Brain (organoid and tissue), 16 donors: ENCODE measurements at places on chromosomes 16 and 17.

GRCh38 chr16:87895641-87896141, 26.4 kb upstream of the SLC7A5 start:
- DNase-seq: no peak

- DNase-seq: no peak
Observed at GRCh38 chr16:19690196-19690595, 27.8 kb downstream of the KNOP1 start.

DNA sequence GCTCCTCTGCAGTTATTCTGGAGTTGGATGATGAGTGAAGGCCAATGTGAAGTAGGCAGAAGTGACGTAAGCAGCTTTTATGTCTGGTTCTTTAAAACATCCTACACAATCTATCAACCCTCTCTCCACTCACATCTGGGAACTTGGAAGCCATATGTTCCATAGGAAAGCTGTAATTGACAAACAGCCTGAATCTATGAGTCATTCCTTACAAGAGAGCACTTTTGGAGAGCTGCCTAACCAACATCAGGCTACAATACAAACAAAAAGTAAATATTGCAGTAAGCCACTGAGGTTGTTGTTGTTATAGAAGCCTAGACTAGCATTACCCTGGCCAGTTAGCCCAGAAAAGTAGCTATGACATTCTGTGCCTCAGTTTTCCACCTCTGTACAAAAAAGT, 5.9 kb downstream of the CCL7 start:
- DNase-seq: no peak

DNA sequence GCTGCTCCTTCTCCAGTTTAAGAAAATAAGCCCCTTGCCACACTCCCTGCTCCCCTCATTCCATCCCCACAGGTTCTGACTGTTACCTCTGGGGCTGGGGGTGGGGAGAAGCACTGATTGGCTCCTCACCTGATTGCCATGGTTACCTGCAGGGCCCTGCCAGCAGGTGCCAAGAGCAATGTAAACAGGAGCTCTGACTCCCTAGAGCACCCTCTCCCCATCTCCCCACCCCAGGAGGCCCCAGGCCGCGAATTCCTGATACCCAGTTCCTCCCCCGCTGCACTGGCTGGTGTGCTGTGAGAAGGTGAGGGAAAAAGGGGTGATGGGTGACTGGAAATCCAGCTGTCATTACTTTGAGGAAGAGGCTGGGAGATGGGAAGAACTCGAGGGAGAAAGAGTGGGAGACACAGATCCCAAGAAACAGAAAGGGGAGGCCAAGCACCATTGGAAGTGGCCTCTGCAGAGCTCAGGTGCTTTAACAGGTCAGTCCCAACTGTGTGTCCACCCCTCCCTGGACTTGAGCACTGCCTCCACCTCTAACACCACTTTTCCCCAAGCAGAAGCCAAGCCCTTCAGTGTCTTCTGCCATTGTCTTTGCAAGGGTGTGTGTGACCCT, 4.5 kb downstream of the PCGF2 start:
- no peak for DNase-seq

- DNase-seq: no peak
Observed at GRCh38 chr17:64096037-64096436, 33.9 kb downstream of the ERN1 start.

- no peak for DNase-seq
Observed at GRCh38 chr16:75948886-75949285, 222.6 kb upstream of the CPHXL start.

DNA sequence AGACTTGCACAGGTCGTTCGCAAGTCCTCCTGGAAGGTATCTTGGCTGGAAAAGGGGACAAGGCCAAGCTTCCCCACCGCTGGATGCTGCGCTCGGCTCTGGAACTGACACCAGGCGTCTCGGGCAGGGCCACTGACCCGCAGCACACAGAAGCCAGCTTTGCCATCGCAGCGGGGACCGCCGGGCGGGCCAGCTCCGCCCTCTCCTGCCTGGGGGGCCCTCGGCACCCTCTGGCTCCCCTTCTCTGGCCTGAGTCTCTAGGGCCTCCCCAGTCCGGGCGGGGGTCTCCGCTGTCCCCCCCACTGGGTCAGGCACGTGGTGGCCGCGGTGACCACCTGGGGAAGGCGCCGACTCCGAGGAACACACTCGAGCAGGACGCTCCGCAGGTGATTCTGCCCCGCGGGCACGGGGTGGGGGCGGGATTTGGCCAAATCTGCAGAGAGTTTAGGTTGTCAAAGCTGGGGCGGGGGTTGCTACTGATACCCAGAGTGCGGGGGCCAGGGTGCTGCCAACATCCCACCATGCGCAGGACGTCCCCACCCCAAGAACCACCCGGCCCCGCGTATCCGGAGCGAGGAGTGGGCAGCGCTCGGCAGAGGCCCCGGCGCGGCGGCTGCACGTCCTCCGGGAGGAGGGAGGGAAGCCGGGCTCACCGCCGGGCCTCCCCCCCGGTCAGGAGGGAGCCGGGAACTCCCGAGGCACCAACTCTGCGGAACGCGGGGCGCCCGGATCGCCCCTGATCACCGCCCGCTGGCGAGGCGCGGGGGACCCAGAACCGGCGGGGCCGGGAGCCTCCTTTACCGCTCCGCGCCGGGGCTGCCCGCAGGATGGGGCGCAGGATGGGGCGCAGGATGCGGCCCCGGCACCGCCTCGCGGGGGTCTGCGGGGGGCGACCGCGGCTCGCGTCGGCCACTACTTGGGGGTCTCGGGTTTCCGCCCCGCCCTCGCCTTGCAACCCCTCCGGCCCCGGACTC, 744 bp upstream of the METRNL start:
- no peak for DNase-seq

DNA sequence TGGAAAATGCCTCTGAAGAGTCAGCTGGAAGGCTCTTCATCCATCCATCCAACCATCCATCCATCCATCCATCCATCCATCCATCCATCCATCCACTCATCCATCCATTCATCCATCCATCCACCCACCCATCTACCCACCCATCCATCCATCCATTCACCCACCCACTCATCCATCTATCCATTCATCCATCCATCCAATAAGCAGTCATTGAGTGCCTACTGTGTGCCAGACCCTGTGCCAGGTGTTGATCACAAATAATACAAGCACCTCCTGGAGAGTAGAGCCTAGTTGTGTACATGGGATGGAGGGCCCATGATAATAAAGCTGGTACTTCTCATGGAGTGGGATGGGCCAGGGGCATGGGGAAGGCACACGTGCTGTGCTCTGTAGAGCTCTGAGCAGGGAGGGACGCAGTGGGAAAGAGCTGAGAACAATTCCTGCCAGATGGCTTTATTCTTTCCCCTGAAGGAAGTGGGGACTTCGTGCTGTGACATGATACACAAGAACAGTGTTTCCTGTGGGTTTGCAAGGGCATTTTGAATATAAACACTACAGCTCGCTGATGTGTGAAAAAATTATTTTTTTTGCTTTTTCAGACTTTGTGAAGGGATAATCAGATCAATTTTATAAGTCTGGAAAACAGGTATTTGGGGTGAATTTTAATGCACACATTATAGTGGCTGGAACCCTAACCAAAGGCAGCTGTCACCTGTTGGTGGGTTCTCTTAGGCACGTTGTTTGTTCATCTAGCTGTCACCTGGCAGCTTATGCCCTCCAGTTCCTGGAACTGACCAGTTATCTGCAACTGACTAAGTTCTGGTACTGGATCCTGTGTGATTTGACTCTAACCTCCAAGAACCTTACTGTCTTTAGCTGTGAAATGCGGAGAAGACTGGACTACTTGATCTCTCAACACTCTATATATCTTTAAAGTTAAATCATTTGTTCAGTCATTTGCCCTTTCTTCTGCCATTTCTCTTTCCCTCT, 61.3 kb downstream of the PRKCB start:
- DNase-seq: peak; percentile 29

GRCh38 chr16:22190081-22190775, 15.8 kb upstream of the EEF2K start:
- DNase-seq: peak; percentile 99

DNA sequence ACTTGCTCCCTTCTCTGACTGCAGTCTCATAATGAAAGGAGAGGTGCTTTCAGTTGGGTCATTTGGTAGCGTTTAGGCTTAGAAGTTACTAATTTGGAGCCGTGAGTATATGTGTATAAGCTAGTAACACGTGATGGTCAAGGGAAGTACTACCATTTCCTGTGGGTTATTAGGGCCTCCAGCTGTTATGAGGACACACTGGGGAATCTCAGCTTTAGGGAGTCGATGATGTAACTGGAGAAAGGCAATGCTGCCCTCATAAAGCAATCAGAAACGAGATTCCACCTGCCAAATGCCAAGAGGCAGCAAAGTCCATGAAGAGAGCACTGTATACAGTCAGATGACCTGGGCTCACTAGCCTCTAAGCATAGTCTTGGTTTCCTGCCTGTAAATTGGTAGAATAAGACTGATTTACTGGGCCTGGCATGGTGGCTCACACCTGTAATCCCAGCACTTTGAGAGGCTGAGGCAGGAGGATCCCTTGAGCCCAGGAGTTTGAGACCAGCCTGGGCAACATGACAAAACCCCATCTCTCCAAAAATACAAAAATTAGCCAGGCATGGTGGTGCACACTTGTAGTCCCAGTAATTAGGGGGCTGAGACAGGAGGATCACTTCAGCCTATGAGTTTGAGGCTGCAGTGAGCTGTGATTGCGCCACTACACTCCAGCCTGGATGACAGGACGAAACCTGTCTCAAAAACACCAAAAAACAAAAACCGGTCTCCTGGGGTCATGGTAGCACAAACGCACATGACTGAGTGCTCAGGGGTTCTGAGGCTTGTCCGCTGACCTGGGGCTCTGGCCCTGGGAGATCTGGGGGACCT, 53.0 kb downstream of the SF3B3 start:
- no peak for DNase-seq

- DNase-seq: no peak
Observed at GRCh38 chr17:3626831-3627768, 8.9 kb downstream of the SHPK start.

DNA sequence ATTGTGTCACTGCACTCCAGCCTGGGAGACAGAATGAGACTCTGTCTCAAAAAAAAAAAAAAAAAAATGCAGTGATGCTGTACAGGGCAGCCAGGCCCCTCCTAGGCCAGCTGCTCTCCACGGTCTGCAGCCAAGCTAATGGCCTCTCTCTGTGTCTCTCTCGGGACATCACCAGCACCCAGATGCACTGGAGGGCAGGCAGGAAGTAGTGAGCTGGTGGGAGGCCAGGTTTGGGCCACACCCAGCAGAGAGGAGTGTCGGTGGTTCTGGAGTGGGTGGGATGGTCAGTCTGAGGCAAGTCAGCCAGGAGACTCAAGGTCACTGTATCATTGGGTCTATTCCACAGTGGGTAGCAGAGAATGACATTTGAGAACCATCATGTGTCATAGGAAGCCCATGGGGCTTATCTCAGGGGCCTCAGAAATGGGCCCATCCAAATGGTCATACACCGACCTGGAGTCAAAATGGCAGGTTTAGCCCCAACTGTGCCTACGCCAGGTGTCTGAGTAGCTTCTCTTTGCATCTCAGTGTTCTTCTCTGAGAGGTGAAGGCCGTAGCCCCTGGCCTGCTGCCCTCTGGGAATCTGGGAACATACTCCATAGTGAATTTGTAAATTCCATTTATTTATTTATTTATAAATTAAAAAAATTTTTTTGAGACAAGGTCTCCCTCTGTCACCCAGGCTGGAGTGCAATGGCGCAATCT, 22.7 kb downstream of the WNT9B start:
- no peak for DNase-seq

GRCh38 chr17:59623151-59623550, 3.5 kb downstream of the CLTC start:
- no peak for DNase-seq

- no peak for DNase-seq
Observed at GRCh38 chr17:29393436-29393835, 3.3 kb downstream of the TAOK1 start.

GRCh38 chr17:1412185-1413110, 12.4 kb upstream of the YWHAE start:
- no peak for DNase-seq

GRCh38 chr17:45430738-45431530, 1.7 kb downstream of the ARHGAP27 start:
- DNase-seq: no peak

DNA sequence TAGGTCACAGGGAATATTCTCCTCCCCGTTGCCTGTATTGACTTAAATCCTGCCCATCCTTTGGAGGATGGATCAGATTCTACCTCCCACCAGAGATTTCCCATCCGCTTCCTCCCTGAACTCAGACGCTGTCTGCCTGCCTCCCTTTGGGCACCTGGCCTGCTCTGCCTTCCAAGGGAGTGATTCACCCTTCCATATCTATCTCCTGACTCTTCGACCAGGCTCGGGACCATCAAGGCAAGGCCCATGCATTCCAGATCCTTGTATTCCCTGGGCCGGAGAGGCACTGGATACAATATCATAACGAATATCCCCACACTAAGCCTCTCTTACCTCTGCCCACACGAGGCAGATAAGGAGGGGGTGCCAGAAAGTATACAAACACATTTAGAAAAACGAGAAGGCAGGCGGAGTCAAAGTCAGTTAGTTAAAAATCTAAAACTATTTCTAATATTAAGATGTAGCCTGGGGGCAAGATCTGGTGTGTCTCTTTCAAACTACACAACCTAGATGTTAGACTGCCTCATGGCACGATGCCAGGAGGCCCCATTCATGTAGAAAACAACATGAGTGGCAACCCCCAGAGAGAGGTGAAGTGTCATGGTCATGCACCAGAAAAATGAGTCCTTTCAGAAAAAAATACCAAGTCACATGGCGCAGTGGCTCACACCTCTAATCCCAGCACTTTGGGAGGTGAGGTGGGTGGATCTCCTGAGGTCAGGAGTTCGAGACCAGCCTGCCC, 9.2 kb downstream of the PMP22 start:
- DNase-seq: no peak

- DNase-seq: no peak
Observed at GRCh38 chr17:28334171-28334570, 1.1 kb downstream of the IFT20 start.

GRCh38 chr16:20175358-20175757, 101.7 kb upstream of the GPR139 start:
- peak; percentile 55 for DNase-seq

DNA sequence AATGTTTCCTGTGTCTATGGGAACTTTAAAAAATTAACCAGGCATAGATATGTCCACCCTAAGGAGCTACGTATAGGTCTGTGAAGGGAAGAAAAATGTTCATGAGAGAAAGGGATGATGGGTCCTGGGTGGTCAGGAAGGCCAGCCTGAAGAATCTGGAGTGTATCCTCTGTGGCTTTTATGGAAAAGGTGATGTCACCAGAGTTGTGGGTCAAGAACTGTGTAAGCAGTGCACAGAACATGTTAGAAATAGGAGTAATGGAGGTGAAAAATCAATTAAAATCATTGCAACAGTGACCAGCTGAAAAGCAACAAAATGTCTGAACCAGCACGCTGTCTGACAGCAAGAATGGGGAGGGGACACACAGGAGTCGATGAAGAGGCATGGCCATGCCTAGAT, 68.5 kb downstream of the USP31 start:
- DNase-seq: no peak

DNA sequence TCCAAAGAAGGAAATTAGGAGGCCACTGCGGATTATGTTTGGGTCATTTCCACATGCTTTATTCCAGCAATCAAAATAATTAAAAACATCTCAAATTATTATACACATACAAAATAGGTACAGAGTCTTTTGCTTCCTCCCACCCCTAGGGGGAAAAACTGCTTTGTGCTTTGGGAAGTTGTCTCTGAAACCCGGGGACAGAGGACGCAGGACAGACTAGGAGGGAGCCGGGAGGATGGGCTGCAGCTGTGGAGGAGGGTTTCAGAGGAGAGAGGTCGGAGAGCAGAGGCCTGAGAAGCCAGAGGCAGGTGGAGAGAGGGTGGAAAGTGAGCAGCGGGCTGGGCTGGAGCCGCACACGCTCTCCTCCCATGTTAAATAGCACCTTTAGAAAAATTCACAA, 17.4 kb downstream of the COL1A1 start:
- no peak for DNase-seq
